Stimulated activated CD4-positive, alpha-beta T cell treated with anti-CD3 and anti-CD28 coated beads, TNF-alpha, amount 100 ng/mL, for 48 hours (primary cell): ENCODE measurements at places on chromosomes 1 and 21.

GRCh38 chr21:23014021-23014420 lies 2015.8 kb downstream of the NCAM2 start:
- no peak for DNase-seq

- no peak for DNase-seq
These were observed 46.1 kb upstream of the SLC30A1 start for GRCh38 chr1:211625040-211625439.

DNA sequence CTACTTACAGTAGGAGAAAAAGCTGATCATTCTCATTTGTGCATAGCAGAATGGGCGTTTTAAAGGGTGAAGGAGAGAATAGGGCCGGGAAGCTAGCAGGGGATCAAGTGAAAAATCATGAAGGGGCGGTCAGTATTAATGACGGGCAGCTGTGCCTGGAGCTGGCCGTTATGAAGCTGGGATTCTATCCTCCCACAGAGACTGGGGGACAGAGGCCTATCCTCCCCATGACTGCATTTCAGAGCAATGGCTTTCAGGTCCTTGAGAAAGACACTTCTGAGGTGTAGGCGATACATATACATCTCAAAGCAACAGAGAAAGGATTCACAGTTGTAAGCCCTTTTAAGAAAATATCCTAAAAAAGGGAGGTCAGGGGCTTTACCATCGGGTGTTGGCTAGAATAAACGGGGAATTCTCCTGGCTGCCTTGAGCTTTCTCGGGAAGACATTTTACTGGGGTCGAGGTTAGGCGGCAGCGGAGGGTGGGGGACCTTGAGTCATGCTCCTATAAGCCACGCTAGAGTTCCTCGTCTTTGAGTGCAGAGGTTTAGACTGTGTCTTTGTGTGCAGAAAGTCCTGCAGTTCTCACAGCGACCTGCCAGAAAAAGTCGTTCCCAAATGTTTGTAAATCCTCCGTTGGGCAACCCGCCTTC lies 559 bp upstream of the MTARC2 start:
- DNase-seq, result no peak

DNA sequence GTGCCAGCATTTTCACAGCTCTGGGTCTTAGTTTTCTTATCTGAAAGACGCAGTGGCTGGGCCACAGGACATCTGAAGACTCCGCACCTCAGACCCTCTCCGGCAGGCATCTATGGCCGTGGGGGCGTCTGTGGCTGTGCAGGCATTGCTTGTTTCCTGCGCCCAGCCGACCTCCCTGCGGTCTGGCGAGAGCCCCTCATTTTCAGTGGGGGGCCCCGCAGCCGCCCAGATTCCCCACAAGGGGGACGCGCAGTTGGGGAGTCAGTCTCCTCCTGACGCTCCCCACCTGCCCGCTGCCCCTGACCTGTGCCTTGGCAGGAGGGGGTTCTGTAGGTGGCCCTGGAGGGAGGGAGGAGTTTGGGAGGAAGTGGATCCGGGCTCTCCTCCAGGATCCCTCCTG lies 3.5 kb upstream of the TFF1 start:
- no peak for DNase-seq

GRCh38 chr1:19067912-19068638 lies 111.6 kb upstream of the IFFO2 start:
- no peak for DNase-seq

DNA sequence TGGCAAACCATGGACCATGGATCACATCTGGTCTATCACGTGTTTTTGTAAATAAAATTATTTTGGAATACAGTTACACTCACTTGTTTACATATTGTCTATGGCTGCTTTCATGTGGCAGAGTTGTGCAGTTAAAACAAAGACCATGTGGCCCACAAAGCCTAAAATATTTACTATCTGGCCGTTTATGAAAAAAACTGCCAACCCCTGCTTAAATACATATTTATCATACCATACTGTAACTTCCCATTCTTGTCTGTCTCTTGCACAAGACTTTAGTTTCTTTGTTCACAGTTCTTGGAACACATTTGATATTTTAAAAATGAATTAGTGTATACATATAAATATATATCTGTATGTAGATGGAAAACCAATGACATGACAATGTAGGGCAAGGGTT lies 141.5 kb downstream of the PAPPA2 start:
- DNase-seq, result no peak

DNA sequence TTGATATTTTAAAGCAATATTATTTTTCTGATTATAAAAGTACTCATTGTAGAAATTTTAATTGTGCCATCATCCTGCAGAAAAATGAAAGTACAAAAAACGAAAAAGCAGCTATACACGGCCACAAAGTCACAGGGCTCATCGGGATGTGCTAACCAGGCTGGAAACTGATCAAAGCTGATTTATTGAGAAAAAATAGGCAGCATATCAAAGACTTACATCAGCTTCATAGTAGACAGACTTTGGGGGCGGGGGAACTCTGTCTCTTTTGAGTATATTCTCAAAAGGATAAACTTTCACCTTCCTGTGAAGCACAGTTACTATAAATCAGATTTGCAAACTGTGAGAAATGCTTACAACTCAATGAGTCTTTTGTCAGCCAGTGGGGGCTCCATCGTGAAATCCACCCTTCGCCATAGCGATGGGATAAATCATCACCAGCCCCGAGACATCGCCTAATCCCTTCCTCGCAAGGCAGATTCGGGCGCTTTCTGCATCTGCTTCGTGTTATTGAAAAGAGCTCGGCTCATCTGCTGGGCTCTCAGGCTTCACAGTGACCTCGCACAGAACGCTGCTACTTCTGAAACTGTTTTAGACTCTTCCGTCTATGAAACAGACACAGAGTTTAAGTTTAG lies 69.2 kb upstream of the ERG start:
- no peak for DNase-seq

DNA sequence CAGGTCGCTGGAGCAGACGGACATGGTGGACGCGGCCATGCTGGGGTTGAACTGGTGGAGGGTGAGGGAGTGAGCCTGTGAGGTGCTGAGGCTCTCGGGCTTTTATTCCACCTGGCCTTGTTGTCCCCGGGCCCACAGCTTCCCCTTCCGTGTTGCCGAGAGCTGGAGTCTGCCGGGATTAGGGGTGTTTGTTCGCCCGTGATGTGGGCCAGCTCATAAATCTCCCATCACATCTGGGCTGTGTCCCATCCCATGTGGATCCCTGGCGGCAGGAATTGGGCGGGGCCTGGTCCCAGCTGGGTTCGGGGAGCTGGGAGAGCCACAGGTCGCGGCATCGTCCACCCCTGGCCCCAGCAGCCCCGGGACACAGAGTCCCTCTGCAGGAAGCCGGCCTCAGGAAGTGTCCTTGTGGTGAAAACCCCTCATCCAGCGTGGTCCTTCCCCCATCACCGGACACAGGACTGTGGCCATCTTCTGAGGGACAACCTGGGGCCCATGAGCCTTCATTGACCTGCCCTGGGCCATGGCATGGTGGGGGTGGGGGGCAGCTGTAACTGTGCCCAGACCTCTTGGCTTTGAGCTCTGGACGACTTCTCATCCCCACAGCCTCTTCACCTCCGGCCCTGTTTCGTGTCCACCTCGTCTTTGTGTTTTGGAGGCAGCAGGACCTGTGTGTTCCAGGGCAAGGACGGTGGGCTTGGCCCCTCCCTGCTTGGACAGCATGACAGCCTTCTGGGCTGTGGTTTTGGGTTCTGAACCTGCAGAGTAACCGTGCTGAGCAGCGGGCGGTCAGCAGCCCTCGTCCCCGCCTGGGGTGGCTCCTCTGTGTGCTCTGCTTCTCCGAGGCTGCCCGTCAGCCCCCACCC lies at the start of gene KRTAP10-6:
Gene KRTAP10-6 (minus strand): TSS at position 60 of the 866 bp plus-strand sequence. CDS start 21 bp downstream, at position 39.
- no peak for DNase-seq

DNA sequence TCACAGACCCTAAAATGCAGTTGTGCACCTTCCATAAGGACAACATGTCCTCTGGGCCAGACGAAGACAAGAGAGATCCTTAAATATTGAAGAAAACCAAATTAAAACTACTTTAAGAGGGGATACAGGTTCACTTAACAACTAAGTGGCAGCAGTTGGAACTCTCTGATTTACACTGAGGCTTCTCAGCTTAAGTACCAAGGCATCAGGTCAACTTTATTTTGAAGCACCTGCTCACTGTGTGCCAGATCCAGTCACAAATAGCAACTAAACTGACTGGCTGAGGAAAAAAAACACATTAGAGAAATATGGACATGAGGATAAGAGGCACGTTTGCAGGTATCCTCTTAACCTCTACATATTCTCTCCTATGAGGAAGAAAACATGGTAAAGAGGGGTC lies 33.2 kb downstream of the SLC35D1 start:
- no peak for DNase-seq

DNA sequence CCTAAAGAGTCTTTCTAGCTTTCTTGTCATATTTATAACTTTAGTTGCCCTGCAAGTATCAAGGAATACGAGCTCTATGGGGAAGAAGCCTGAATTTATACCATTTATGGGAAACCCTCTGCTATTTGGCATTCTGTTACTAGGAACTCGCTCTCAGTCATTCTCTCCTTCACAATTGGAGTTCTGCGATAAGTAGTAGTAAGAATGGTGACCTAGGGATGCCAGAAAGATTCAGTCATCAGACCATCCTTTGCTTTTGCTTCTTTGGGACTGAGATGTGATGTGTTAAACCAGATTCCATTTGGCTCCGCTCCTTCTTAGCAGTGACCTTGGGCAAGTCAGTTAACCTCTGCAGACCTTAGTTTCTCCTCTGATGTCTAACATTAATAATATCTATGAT lies 256.5 kb downstream of the FGGY start:
- DNase-seq, result no peak

DNA sequence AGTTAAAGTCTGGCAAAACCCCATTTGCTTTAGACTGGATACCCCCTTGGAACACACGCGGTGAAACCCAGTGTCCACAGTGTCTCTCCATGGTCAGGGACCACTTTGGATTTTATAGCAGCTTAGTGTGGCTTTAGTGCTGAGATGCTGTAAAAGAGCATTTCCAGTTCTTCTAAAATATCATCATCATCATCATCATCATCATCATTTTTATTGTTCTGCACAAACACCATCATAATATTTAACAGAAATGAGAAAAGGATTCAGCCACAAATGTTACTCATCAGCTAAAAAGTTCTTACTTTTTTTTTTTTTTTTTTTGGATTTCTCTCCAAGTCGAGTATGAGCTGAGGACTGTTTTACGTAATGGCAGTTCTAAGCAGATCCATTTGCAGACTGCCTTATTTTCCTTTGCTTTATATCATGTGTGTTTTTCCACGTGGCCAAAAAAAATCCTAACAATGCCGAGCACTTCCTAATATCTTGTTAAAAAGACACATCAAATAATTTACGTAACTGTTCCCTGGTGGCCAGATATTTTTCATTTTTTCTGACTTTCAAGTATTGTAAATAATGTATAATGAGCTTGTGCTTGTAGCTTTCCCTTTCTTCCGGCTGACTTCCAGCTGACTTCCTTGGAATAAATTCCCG lies 62.8 kb downstream of the EVA1C start:
- no peak for DNase-seq
